Cerebellar nuclear complex (tissue), 1 donor: ENCODE measurements at places on chromosomes 13 and 19.

- no peak for DNase-seq
Measured at GRCh38 chr19:8120636-8121480, 28.5 kb downstream of the FBN3 start.

- DNase-seq = peak; percentile 67
Measured at GRCh38 chr19:46975925-46976782, 43.5 kb upstream of the NPAS1 start.

DNA sequence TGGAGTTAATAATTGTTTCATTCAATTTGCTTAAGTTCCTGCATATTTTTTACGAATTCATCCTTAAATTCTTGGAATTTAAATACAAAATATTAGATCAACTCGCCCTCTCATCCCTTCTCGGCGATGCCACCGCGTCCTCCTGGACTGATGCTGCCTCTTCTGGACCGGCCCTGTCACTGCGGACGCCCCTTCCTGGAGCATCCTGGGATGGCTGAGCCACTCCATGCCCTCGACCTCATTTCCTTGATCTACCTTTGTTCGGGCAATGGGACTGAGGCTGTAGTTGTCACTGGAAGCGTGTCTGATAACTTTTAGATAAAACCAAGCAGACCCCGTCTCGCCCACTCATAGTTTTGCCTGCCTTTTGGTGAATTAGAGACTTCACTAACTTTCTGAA is 283.7 kb downstream of the TEX29 start:
- no peak for DNase-seq

DNA sequence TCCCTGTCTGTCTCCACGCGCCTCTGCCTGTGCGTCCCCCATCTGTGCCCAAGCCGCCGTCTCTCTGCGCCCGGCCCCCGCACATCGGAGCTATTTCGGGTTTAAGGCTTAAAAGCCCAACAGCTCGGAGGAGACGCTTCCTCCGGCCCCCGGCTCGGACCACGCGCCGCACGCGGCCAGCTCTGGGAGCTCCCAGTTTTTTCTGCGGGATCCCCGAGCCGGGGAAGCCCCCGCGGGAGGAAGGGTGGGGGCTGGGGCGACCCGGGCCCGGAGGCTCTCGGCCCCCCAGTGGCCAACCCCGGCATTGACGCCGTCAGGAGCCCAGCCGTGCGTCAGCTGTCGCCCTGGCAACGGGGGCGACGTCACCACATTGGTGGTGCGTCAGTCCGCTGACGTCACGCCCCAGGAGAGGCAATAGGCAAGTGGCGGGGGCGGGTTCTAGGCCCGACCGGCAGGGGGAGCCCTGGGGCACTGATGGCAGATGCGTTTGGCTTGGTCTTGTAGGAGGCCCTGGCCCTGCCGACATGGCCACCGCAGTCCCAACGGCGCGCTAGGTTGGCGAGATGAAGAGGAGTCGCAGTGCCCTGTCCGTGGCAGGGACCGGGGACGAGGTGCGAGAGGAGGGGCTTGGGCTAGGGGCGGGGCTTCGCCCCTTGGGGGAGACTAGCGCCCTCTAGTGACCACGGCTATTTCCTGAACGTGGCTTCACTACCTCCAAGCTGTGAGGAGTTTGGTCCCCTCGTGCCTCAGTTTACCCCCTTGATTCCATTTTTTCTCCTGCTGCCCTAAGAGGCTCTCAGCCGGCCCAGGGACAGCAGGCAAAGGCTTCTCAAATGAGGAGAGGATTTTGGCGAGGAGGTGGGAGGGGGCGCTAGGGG is 3.7 kb upstream of the PDE4A start:
- no peak for DNase-seq

GRCh38 chr13:22240716-22241115 is 569.8 kb downstream of the FGF9 start:
- DNase-seq = no peak

GRCh38 chr13:48477191-48477855 is 55.6 kb downstream of the RCBTB2 start:
- DNase-seq = no peak

DNA sequence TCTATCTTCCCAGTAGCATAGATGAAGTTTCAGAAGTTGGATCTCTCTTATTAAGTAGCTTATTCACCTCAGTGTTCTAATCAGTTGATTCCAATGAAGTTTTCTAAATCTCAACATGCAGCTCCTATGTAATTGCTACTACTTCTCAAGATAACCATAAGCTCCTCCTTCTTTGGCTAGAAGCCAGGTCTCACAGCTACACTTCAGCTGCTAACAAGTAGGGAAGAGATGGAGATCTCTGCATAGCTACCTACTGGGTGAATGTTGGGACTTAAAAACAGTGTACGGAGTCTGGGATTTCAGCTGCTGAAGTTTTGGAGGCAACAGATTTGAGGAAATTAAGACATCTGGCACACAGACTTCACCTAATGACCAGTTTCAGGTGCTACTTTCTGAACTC is 661.0 kb downstream of the SLITRK1 start:
- no peak for DNase-seq

DNA sequence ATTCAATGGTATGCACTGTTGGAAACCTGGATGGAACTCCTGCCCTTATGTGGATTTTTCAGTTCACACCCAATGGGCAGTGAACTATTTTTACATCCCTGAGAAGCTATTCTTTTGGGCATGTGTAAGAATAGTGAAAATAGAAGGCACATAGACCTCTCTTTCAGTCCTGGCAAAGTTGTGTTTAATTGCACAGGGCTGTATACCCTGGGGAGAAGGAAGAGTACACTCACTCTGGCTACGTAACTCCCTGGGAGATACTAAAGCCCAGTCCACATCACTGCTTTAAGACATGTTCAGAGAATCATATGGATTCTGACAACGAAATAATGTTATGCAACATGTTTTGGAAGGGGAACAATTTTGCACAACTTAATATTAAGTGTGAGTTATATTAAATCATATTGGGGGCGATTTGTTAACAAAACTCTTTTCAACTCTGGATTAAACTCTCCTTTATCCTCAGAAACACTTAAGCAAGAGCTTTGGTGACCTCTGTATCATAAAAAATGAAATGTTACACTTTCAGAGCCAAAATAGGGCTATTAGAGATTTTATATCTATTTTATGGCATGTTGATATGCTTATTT is 166.1 kb downstream of the DCT start:
- no peak for DNase-seq

- no peak for DNase-seq
Measured at GRCh38 chr19:33323093-33323820, 20.9 kb upstream of the CEBPA start.
